Iris pigment epithelial cell (primary cell): ENCODE measurements at places on chromosomes 6 and 20.

GRCh38 chr20:43829951-43830690 is 84.5 kb upstream of the TOX2 start:
- DNase-seq: no peak

- DNase-seq: peak; percentile 47
These were observed 260.2 kb upstream of the IRAK1BP1 start for GRCh38 chr6:78607189-78607588.

DNA sequence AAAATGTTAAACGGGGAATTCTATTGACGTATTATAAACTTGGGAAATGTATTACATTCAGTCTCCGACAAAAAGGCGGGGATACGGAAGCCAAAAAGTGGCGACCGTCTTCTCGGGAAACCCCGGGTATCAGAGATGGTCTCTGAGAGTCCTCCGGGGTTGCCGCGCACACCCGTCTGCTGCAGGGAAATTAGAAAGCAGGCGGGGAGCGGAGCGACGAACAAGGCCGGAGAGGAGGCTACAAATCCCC is 1.5 kb downstream of the SALL4 start:
- DNase-seq: peak; percentile 28

- no peak for DNase-seq
These were observed 107.9 kb upstream of the MLIP start for GRCh38 chr6:54003316-54003715.

GRCh38 chr6:168713839-168714238 is 272.9 kb downstream of the SMOC2 start:
- peak; percentile 2 for DNase-seq

- DNase-seq: no peak
These were observed 98.0 kb upstream of the SLC24A3 start for GRCh38 chr20:19114410-19114809.

- no peak for DNase-seq
These were observed 137.2 kb downstream of the WDR27 start for GRCh38 chr6:169564453-169565240.

DNA sequence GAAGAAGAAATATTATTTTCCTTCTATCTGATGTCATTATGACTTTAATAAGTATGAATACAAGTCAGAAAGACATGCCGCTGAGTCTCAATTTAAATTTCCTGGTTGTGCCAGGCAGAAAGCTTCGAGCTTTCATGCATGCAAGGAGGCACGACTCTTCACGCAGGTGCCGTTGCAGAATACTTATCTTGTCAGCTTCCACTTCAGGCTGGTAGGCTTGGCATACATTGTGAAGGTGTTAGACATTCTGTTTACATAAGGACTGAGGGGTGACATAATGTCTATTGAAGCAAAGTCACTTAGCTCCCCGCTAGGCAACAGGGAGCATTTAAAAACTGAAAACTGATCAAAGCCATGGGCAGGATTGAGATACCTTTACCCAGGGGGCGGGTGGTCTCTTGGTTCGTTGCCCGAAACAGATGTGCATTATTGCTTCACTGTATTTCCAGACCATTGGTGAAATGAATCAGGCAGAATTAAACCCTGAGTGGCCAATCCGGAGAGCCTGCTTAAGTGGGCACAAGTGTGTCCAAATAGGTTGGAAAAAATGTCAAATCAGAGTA is 16.4 kb downstream of the BMP6 start:
- DNase-seq: no peak

DNA sequence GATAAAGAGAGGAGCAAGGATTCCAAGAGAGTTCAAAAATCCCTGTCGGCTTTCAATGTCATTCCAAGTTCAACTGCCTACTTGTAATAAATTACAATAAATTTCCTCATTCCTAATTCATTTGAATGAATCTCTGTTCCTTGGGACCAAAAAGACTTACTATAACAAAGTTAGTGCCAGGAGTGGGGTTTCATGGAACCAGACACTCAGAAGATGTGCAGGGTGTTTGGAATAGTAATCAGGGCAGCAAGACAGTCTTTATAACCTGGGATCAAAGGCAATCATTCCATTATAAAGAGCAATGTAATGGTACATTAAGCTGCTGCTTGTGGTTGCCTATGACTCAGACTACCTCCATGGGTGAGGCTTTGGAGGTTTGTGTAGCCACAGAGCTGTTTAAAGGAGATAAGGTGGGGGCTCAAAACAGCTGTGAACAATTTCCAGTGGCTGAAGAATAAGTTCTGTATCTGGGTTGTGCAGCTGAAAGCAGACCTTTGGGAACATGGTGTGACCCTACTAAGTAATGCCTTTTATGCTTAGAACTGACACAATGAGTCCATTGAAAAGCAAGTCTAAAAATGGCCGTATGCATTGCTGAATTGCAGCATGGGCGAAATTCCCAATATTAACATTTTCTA is 159.9 kb downstream of the LINC00237 start:
- DNase-seq: peak; percentile 1

DNA sequence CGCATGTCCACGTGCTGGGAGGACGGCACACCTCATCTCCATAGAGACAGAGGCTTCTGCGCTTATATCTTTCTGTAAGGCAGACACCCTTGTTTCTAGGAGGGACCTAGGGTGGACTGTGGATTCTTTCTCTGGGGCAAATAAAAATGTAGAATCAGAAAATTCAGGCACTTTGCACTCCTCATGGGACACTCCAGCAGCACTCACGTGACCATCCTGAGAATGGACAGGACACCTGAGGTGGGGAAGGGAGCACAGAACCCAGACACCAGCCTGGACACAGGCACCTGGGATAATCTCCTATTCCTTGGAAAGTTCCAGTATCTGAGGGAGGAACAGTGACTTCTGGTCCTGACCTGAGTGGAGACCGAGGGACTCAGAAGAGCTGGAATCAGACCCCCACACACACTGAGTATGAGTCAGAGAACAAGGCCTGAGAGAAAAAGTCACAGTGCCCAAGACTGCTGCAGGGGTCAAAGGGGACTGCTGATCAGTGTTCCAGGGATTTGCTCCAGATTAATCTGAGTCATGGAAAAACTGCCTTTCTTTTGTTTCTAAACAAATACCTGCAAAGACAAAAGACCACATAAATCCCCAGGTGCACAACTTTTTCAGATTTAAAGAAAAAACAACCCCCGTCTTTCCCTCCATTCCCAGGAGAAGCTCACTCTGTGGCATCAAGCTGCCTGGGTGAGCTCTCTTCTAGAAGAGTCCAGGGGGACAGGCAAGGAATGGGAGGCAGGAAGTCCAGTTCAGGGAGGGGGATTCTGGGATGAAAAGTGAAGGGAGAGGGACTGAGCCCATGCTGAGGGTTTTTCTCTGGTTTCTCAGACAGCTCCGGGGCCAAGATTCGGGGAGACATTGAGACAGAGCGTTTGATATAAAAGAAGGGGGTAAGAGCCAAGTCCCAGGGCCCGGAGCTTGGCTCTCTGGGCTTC is 35.6 kb upstream of the MICB start:
- peak; percentile 31 for DNase-seq

GRCh38 chr6:1310628-1311399 is 1.1 kb upstream of the FOXQ1 start:
- DNase-seq: no peak

- DNase-seq: no peak
These were observed 736.6 kb downstream of the KIF16B start for GRCh38 chr20:15836634-15837033.

DNA sequence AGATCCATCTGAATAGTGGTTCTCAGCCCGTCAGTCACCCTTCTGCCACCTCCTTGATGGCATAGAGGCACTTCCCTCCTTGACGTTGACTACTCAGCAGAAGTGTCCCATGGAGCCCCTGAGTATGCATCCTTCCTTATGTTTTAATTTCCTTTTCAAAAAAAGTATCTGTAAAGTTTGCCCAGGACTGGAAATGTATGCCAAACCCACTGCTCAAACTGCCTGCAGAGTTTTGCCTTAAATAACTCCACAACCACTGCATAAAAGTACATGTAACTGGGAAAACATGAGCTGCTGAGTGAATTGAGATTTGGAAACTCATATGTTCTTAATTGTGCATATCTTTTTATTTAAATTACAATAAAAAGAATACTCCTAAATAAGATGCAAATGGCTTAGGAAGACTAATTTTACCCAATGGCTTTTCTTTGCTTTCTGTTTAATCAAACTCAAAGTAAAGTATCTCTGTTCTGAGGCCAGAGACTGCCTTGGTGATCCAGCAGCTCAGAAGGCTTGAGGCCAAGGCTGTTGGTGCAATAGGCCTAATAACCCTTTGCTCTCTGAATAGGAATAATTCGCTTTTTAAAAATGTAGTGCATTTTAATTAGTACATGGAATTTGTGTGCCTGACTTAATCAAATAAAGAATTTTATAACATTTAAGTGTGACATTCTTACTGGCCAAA is 90.4 kb downstream of the FNDC1 start:
- DNase-seq: no peak

DNA sequence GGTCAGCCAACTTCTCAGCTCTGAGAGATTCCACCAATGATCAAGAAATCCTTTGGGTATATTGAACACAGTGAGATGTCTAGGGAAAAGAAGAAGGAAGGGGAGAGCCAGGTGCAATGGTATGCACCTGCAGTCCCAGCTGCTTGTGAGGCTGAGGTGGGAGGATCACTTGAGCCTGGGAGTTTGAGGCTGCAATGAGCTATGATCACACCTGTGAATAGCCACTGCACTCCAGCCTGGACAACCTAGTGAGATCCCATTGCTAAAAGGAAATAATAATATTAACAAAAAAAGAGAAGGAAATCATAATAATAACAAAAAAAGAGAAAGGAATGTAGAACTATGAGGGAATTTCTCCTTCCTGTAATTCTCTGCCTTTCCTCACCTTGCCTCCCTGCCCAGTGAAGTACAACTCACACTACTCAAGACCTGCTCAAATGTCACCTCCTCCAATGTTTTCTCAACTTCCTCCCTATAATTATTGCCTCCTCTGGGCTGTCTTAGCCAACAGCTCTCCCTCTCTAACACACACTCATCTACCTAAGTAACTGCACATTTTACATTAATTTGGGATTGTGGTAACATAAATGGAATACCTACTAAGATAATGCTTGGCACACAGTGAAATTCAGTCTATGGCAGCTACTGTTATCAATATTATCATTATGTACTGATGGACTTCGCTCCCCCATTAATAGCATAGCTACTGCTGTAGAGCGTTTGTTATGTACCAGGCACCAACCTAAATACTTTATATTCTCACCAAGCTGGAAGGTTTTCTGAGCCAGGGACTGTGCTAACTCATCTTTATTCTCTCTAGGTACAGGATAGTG is 103.6 kb downstream of the KIF13A start:
- DNase-seq: no peak

DNA sequence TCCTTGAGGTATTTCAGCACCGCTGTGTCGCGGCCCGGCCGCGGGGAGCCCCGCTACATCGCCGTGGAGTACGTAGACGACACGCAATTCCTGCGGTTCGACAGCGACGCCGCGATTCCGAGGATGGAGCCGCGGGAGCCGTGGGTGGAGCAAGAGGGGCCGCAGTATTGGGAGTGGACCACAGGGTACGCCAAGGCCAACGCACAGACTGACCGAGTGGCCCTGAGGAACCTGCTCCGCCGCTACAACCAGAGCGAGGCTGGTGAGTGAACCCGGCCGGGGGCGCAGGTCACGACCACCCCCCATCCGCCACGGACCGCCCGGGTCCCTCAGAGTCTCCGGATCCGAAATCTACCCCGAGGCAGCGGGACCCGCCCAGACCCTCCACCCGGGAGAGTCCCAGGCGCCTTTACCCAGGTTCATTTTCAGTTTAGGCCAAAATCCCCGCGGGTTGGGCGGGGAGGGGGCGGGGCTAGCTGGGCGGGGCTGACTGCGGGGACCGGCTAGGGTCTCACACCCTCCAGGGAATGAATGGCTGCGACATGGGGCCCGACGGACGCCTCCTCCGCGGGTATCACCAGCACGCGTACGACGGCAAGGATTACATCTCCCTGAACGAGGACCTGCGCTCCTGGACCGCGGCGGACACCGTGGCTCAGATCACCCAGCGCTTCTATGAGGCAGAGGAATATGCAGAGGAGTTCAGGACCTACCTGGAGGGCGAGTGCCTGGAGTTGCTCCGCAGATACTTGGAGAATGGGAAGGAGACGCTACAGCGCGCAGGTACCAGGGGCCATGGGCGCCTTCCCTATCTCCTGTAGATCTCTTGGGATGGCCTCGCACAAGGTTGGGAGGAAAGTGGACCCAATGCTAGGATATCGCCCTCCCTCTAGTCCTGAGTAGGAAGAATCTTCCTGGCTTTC is 693 bp downstream of the HLA-F start:
- no peak for DNase-seq

GRCh38 chr6:79048611-79049010 is 29.4 kb downstream of the PHIP start:
- DNase-seq: peak; percentile 58

DNA sequence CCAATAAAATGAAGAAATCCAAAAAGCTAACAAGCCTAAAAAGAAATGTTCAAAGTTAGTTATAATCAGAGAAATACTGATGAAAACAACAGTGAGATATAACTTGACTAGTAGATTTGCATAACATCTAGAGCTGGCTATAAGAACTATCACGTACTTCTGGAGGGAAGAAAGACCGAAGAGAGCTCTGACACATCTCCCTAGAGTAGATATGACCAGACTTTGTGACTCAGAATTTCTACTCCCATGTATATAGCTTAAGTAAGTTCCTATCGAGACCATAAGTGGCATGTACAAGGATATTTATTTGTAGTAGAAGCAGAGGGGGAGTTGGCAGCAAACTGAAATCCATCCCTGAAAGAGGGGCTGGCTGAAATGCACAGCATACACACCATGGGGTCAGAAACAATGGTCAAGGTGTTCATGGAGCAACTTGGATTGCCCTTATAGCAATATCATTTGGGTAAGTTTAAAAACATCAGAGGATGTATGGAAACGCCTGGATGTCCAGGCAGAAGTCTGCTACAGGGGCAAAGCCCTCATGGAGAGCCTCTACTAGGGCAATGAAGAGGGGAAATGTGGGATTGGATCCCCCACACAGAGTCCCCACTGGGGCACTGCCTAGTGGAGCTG is 25.6 kb upstream of the IL17A start:
- DNase-seq: no peak

DNA sequence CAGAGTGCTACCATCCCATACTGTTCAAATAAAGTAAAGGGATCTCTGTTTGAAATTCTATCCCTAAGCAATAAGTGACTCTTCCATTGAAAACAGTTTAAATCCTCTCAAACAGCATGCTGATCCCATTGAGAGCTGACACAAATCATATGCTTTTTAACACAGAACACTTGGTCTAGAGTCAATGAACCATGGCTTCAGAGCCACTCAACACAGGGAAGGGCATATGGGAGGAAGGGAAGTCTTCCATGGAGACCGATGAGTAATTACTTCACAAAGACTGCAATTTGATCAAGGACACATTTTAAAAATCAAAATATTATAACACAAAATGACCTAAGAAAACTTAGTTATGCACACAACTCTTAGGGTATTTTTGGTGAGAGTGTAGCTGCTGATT is 1073.0 kb upstream of the MAP3K7 start:
- DNase-seq: no peak
